NCI-H1105 (cell line): ENCODE measurements at places on chromosomes 7 and 10.

DNA sequence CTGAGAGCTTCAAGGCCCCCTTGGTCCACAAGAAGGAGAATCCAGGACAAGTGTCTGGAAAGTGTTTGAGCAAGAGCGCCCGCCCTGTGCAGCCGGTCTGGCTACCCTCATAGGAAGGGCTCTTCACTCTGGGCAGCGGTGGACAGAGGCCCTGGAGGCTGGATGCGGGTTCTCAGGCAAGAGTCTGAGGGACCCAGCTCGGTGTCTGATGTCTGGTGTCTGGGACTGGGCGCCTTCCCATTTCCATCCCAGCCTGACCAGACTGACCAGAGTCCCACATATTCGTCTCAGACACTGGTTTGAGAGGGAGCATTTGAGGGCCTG lies 59.8 kb downstream of the HK1 start:
- no peak for DNase-seq

DNA sequence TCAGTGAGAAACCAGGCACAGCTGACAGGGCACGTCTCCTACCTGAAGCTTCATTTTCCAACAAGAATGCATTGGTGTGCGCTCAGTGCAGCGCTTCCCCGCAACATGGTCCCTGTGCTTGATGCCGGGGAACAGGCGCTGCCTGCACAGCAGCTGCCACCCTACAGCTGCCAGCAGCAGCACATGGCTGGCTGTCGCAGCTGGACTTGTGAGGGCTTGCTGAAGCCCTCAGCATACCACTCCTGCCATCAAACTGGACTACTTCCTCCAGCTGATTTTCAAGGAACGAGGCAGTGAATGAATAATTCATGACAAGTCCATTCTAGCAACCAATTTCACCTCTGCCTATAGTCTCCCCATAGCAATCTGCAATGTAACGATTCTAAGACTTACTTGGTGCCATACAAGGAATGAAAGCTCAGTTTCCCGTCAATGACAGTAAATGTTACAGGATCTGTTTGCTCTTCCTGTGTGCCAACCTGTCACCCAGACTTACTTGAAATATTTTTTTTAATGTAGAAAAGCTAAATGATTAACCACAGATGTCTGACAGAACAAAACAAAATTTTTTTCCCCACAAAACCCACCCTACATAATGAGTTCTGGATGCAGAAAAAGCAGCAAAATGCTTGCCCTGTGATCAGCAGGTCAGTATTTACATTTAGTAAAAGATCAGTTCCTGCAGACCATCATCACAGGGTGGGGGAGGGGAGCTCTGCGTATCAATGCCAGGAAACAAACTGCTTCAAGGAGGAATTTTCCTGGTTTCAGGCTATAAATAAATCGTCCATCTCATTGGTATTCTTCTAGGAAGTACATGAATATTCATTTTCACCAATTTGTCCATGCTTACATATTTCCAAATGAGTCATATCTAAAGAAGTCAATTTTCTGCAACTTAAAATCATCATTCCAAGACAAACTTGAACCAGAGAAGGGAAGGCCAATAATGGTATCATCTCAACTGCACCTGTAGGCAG lies 140.6 kb downstream of the ALOX5 start:
- peak; percentile 60 for DNase-seq

DNA sequence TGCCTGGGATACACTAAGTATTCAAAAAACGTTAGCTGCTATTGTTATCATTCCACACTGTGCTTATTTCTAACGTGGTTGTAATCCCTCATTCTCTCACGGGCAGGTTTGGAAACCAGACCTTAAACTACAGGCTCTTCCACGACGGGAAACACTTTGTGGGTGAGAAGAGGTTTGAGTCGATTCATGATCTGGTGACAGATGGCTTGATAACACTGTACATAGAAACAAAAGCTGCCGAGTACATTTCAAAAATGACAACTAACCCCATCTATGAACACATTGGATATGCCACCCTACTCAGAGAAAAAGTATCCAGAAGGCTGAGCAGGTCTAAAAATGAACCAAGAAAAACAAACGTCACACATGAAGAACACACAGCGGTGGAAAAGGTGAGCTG lies 163.2 kb upstream of the PRR15 start:
- no peak for DNase-seq

GRCh38 chr10:132345345-132345744 lies 13.4 kb downstream of the LRRC27 start:
- DNase-seq, result no peak
